ENCODE measurements at places on chromosomes 7 and 10. TPM values are rescaled to one million over a fixed set of nuclear protein-coding genes. Genes with fewer than 3 reads are reported as not detected.

- no peak overlapping the region for H3K27ac ChIP-seq
- DNase-seq = no peak
- peaks cover 12% of the 10 kb centered on the region for H3K36me3 ChIP-seq
- no peak overlapping the region for H3K4me3 ChIP-seq
- H3K27me3 ChIP-seq = no peaks in the 10 kb centered on the region
- H3K4me1 ChIP-seq = peaks cover 19% of the 10 kb centered on the region
Measured at GRCh38 chr7:130139193-130139960, 65.8 kb downstream of the TMEM209 start.

The NRCAM gene
- total RNA-seq = not detected

GRCh38 chr7:76509931-76510877 is at the start of gene UPK3B:
Gene UPK3B (plus strand): TSS chr7:76510552. CDS start chr7:76510653, 101 bp downstream.
- no peak within 1 kb of the TSS for H3K4me3 ChIP-seq
- no peak within 1 kb of the TSS for H3K27ac ChIP-seq
- H3K27me3 ChIP-seq = no peaks in the 10 kb centered on the region

DNA sequence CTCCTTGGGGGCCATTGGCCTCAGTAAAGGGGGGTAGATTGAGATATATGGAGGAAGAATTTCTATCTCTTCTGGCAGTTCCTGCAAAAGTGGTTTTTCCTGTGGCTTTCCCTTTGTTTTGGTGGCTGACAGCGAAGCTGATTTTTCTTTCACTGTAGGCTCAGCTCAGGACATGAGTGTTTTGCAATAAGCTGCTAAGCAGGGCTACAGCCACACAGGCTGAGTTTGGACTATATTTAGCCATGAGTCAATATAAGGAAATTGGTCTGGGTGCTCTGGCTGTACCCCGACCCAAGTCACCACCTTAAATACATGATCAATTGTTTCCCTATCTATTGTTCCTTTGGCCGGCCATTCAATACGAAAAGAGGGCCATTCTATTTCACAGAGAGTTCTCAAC is 212.7 kb upstream of the KCND2 start:
- DNase-seq = no peak
- no peak overlapping the region for H3K4me3 ChIP-seq
- no peaks in the 10 kb centered on the region for H3K4me1 ChIP-seq

DNA sequence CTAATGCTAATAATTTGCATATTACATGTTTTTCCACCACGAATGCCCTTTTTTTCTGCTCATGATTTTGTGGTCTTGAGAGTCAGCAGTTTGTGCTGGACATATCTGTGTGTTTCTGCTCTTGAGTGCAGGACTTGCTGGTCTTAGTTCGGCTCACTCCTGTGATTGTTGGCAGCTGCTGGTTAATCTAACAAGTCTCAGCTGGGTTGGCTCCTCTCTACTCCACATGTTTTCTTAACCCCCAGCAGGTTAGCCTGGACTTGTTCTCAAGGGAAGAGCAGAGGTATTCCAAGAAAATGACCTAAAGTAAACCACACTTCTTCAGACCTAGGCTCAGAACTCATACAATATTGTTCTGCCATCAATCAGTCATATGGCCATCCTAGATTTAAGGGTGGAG is 1238.9 kb downstream of the XPNPEP1 start:
- no peaks in the 10 kb centered on the region for H3K4me1 ChIP-seq
- no peak for DNase-seq
- H3K27ac ChIP-seq = no peak overlapping the region
- no peak overlapping the region for H3K4me3 ChIP-seq
- H3K27me3 ChIP-seq = no peaks in the 10 kb centered on the region

DNA sequence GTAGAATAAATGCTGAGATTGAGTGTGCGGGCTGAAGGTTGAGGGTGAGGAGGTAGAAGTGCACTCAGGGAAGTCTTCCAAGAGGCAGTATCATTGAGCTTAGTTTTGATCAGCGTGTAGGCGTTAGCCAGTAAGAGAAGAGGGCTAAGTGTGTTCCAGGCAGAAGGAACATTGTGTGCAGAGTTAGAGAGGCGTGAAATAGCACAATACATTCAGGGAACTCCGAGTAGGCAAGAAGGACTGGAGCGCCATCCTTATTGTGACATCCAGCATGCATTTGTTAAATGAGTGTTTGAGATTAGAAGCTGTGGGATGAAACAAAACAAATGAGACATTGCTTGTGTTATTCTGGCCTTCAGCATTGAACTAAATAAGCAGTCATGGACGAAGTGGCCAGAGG is 140.9 kb upstream of the MKLN1 start:
- no peaks in the 10 kb centered on the region for H3K27me3 ChIP-seq
- peaks cover 52% of the 10 kb centered on the region for H3K4me1 ChIP-seq
- no peak for DNase-seq
- peak overlapping the region; percentile 21 for H3K27ac ChIP-seq

GRCh38 chr10:53952698-53953630 is 848.1 kb downstream of the PCDH15 start:
- H3K27ac ChIP-seq = no peak overlapping the region
- H3K4me1 ChIP-seq = no peaks in the 10 kb centered on the region
- no peak overlapping the region for H3K4me3 ChIP-seq
- H3K36me3 ChIP-seq = peaks cover 4% of the 10 kb centered on the region
- DNase-seq = no peak

DNA sequence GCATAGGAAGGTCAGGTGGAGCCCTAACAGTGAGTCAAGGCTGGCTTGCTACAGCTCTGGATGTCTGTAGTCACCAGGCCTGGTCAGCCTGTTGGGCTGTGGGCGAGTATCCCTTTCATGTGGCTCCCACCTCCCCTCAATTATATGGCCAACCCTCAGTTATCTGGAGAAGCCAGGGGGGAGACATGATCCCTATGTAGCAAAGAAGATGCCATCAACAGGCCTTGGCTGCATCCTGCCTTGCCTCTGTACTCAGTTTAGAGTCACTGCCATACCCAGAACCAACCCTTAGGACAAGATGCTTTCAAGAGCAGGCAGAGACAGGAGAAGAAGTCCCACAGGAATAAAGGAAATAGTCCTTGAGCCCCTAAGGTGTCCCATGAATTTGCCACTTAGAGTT is 763.9 kb downstream of the GRID1 start:
- H3K4me3 ChIP-seq = no peak overlapping the region
- no peak for DNase-seq
- H3K36me3 ChIP-seq = no peaks in the 10 kb centered on the region
- peaks cover 6% of the 10 kb centered on the region for H3K4me1 ChIP-seq

GRCh38 chr7:24821045-24821753 is 63.9 kb upstream of the GSDME start:
- peak overlapping the region; percentile 98 for H3K27ac ChIP-seq
- H3K4me1 ChIP-seq = peaks cover 41% of the 10 kb centered on the region
- peak; percentile 89 for DNase-seq
- no peaks in the 10 kb centered on the region for H3K27me3 ChIP-seq

All from natural killer cell treated with Interleukin-12 subunit alpha and Interleukin-12 subunit beta and Interleukin-15 and Interleukin-18, amount 100 ng/mL, for 72 hours (primary cell).